ENCODE measurements at places on chromosomes 3 and 15.
A peak's percentile ranks its signal among the peaks of the same experiment; 100 is the strongest.

- DNase-seq, result no peak
Measured at GRCh38 chr3:69746119-69746518, 6.9 kb downstream of the MITF start.

- no peak for DNase-seq
Measured at GRCh38 chr15:70357453-70357852, 259.7 kb upstream of the TLE3 start.

GRCh38 chr3:37521429-37521828 lies 340.3 kb upstream of the CTDSPL start:
- peak; percentile 29 for DNase-seq

DNA sequence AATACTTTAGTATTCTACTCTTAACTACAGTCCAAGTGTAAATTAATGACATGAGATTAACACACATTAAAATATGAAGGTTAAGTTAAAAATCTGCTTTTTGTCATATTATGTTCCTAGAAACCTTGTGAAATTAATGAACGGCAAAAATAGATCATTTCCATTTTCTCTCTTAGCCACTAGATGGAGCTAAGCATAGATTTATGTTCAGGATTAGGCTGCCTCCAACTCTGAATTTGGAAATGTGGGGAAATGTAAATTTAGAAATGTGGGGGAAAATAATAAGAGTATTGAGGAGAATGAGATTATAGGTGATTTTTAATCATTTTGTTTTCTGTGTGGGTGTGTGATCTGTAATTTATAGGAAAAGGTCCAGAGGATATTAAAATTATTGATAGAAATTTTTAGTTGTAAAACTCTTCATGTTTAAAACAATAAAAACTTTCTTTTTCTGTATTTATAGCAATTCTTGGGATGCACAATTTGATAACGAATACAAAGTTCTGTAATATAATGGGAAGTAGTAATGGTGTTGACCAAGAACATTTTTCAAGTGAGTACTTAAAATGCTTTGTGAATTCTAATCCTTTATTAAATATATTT lies 59.2 kb downstream of the TMOD3 start:
- DNase-seq, result peak; percentile 29

DNA sequence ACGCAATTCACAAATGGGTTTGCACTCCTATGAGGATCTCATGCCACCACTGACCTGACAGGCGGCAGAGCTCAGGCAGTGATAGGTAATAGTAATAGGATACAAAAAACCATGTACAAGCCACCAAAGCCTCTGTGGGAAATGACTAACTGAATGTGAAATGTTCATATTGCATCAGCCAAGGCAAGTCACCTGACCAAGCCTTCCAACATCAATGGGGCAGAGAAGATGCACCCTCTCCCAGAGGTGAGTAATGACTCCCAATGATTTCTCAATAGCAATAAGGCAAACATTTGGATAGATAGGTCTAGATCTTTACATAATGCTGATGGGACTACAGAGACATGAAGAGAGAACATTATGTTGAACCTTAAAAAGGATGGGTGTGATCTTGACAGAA lies 14.9 kb downstream of the CNTN3 start:
- peak; percentile 23 for DNase-seq

DNA sequence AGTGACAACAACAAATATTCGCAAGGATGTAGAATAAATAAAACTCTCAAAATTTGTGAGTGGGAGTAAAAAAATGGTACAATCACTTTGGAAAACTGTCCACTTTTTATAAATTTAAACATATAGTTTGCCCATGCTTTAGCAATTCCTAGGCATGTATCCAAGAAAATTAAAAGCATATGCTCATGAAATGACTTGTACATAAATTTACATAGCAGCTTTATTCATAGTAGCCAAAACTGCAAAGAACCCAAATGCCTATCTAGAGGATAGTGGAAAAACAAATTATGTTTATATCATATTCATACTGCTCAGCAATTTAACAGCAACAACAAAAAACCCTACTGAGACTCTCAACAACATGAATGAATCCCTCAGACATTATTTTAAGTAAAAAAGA lies 363.6 kb upstream of the CCDC54 start:
- peak; percentile 58 for DNase-seq

- DNase-seq, result peak; percentile 6
Measured at GRCh38 chr3:122918576-122919290, 108.8 kb downstream of the SEMA5B start.

GRCh38 chr15:76588811-76589747 lies 252.5 kb downstream of the ISL2 start:
- DNase-seq, result no peak

DNA sequence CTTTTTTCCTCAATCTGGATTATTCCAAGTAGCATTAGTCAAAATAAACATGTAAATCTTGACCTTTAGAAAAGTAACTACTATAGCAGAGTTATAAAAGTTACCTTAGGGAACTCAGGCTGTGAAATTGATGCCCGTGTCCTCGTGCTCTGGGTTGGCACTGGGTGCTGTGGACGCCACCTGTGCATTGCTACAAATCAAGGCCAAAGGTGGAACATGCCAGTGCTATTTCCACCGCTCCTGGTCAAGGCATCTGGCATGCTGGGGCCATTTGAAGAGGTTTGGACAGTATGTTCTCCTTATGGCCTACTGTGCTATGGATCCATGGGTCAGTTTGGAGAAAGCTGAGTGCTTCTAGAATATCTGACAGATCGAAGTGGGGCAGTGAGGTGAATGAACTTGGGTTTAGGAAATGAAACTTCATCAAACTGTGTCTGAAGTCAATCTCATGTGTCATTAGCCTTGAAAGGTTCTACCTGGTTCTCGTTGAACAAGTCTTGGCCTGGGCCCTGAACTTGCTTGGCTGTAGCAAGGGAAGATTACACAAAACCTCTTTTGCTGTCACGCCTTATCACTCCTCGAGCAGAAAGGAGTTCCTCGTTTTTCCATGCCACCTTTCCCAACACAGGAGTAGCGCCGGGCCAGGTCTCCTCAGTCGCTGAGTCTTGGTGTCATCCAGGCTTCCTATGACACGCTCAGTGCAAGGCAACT lies 397.6 kb upstream of the RGMA start:
- DNase-seq, result no peak

DNA sequence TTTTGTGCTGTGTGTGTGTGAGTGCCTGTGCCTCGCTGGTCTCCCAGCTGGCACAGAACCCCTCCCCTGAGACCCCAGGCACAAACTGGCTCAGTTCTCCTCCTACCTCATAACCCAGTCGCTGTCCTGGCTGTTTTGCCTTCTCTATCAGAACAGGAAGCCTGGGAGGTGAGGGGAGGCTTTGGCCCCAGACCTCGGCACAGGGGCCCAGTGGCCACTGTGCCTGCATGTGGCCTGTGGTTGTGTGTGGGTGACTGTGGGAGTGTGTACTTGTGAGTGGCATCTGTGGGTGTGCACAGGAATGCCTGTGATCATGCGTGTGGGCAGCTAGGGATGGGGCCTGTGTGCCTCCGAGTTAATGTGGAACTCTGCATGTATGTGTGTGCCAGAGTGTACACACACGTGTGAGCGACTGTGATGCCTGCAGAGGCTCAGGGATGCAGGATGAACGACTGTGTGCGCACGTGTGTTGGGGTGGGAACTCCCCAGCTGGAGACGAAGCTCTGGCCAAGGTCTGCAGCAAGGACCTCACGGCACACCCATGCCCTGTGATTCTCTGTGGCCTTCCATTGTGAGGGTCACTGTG lies 32.3 kb downstream of the PSTPIP1 start:
- DNase-seq, result no peak

GRCh38 chr3:182739619-182740018 lies 53.7 kb upstream of the ATP11B start:
- DNase-seq, result peak; percentile 45

GRCh38 chr15:73212424-73212823 lies 156.3 kb downstream of the HCN4 start:
- DNase-seq, result peak; percentile 35

- peak; percentile 80 for DNase-seq
Measured at GRCh38 chr3:65975032-65975431, 63.7 kb downstream of the MAGI1 start.

- DNase-seq, result no peak
Measured at GRCh38 chr3:2061360-2061759, 37.3 kb upstream of the CNTN4 start.

DNA sequence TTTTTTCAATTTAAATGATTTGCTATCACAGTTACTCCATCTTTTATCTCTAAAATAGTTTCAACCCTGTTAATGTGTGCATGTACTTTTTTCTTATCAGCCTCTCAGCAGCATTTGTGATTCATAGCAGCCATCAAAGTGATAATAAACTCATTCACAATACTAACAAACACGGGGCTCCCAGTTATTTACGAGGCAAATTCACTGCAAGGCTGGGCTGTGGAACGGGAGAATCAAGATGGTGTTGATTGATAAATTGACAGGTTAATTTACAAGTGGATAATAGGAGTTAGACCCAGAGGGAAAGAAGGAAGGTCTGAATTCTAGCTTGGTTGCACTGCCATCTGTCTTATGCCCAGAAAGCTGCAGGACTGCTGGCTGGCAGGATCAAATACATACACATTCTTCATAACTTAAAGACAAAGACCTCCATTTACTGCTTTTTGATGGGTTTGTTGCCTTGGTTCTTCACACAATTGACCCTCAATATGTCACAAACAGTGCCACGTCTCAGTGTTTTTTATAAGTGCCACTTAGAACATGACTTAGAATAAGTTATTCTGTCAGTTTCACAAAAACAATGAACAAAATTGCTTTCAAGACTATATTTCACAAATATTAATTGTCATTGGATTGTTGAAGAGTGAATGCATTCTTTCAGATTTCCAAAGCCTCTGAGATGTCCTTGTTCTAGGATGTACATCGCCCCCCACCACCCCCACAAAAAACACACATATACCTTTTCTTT lies 562.8 kb downstream of the NR2F2 start:
- DNase-seq, result no peak

DNA sequence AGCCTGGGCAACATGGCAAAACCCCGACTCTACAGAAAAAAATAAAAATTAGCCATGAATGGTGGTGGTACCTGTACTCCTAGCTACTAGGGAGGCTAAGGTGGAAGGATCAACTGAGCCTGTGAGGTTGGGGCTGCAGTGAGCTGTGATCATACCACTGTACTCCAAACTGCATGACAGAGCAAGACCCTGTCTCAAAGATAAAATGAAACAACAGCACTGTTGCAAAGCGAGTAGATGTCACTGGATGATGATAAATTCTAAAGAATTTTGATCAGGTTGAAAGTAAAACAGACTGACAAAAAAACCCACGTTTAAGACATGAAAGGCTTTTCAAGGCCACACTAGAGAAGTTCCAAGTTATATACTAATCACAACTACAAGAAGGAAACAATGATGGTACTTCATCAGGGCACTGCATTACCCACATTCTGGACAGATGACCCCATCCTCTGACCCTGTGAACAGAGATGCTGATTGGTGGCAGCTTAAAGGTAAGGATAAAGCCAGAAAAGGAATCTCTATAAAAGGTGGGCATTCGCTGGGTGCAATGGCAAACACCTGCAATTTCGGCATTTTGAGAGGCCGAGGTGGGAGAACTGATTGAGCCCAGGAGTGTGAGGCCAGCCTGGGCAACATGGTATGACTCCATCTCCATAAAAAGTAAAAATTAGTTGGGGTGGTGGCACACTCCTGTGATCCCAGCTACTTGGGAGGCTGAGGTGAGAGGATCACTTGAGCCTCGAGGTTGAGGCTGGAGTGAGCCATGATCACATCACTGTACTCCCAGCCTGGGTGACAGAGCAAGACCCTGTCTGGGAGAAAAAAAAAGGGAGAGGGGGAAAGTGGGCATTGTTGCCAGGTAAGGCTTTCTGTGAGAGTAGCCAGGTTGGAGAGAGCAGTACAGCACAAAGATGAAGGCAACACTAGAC lies 59.2 kb downstream of the TBL1XR1 start:
- DNase-seq, result no peak

- DNase-seq, result no peak
Measured at GRCh38 chr3:4696266-4696665, 203.1 kb downstream of the ITPR1 start.

DNA sequence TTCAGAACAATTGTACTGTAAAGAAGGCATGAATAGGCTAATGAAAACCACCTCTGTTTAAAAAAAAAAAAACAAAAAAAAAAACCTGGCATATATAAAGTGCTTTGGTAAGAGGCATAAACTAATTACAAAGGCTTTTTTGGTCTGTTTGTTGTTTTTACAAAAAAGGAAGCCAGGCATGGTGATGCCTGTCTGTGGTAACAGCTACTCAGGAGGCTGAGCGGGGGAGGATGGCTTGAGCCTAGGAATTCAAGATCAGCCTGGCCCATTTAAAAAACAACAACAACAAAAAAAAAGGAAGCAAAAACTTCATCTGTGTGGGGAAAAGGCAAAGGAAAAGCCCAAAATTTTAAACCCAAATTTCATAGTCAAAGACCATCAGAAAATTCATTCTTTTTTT lies 47.0 kb downstream of the OSBPL10 start:
- no peak for DNase-seq

- DNase-seq, result no peak
Measured at GRCh38 chr15:69979783-69980182, 117.9 kb downstream of the TLE3 start.

DNA sequence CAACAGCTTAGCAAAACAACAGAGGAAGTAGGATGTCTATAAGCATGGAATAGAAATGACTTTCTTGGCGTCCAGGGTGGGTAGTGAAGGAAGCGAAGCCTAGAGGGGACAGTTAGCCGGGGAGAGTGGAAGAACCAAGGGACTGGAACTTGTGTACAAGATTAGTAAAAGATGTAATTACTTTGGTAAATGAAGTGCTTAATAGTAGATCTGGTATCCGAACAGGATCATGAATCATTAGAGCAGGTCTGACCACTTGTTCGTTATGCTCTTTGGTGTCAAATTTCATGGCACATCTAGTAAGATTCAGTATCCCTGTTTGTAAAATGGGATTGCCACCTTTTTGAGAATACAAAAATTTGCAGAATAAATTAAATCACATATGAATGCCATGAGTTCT lies 112.5 kb upstream of the MLF1 start:
- DNase-seq, result no peak

GRCh38 chr3:12986986-12987385 lies 86.2 kb downstream of the IQSEC1 start:
- no peak for DNase-seq

GRCh38 chr3:141229132-141229531 lies 2.5 kb upstream of the PXYLP1 start:
- DNase-seq, result no peak

DNA sequence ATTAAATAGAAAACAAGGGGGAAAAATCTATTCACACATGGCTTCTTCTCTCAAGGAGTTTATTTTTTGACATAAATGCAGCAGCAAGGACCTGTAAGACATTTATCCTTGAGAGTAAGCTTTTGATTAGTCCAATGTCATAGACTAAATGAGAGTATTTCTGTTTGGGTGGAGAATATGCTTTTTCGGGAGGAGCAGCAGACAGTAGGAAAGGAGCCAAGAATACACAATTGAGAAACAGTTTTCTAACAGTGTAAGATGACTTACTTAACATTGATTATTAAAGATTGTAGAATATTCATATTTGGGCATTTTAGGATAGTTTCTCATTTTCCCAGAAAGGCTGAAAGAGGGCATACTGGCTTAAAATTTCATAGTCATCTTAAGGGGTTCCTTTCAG lies 65.9 kb upstream of the PAQR5 start:
- DNase-seq, result no peak

- DNase-seq, result no peak
Measured at GRCh38 chr15:66738116-66738515, 36.1 kb downstream of the SMAD6 start.

Measured in fibroblast of skin of scalp (primary cell).